Smooth muscle cell of trachea (primary cell): ENCODE measurements at places on chromosomes 13 and 19. TPM values are rescaled to one million over a fixed set of nuclear protein-coding genes. Genes with fewer than 3 reads are reported as not detected.

The SHISA2 gene
- total RNA-seq: under 0.01 TPM in 2 replicates

The KCNJ14 gene
- total RNA-seq: 0.29 and 1.2 TPM in 2 replicates

The LGALS14 gene
- total RNA-seq: not detected in 2 replicates

The NALCN gene
- total RNA-seq: 0.87 and 1.8 TPM in 2 replicates

The GRIN2D gene
- total RNA-seq: 0.33 and 0.58 TPM in 2 replicates

The C19orf18 gene
- total RNA-seq: 0.17 TPM in 1 of 2 replicates, not detected in the other

The COMMD6 gene
- 40.9 and 41.5 TPM in 2 replicates for total RNA-seq

The DMKN gene
- total RNA-seq: 6.4 and 13.6 TPM in 2 replicates

The MEX3D gene
- total RNA-seq: 30.5 and 80.6 TPM in 2 replicates

The NLRP11 gene
- total RNA-seq: under 0.01 TPM in 1 of 2 replicates, not detected in the other

The SLC6A16 gene
- 0.66 TPM in 1 of 2 replicates, not detected in the other for total RNA-seq

The RANBP3 gene
- 52.1 and 76.6 TPM in 2 replicates for total RNA-seq

The MAB21L1 gene
- 2.6 and 4.7 TPM in 2 replicates for total RNA-seq

The BRCA2 gene
- 0.99 and 16.3 TPM in 2 replicates for total RNA-seq

The OR10H1 gene
- under 0.01 TPM in 1 of 2 replicates, not detected in the other for total RNA-seq

The MYH14 gene
- not detected in 2 replicates for total RNA-seq

The KLK4 gene
- not detected in 2 replicates for total RNA-seq

The BRSK1 gene
- 4.0 and 5.2 TPM in 2 replicates for total RNA-seq

The CEACAM19 gene
- 1.2 and 2.6 TPM in 2 replicates for total RNA-seq

The CACNG7 gene
- total RNA-seq: 0.44 and 2.6 TPM in 2 replicates

The PRSS57 gene
- 0.17 TPM in 1 of 2 replicates, not detected in the other for total RNA-seq

The PRTN3 gene
- not detected in 2 replicates for total RNA-seq

The NUDT19 gene
- total RNA-seq: 5.2 and 8.3 TPM in 2 replicates

The TBC1D4 gene
- 14.7 and 16.7 TPM in 2 replicates for total RNA-seq

The DPF1 gene
- 1.3 and 2.2 TPM in 2 replicates for total RNA-seq

The CYSLTR2 gene
- total RNA-seq: not detected in 2 replicates

The CFAP97D2 gene
- not detected in 2 replicates for total RNA-seq

The CYP2F1 gene
- total RNA-seq: not detected in 2 replicates

The RDH8 gene
- total RNA-seq: not detected in 2 replicates

The CLIP3 gene
- 19.3 and 30.8 TPM in 2 replicates for total RNA-seq

The TMEM59L gene
- total RNA-seq: 0.29 and 4.6 TPM in 2 replicates

The URAD gene
- not detected in 2 replicates for total RNA-seq

The TTYH1 gene
- total RNA-seq: not detected in 2 replicates

The GFY gene
- not detected in 2 replicates for total RNA-seq

The PSPN gene
- total RNA-seq: 1.2 and 1.7 TPM in 2 replicates

The CRLF1 gene
- total RNA-seq: 9.5 and 28.8 TPM in 2 replicates

The CERS1 gene
- total RNA-seq: 0.29 and 2.5 TPM in 2 replicates

The PBX4 gene
- 1.2 and 1.6 TPM in 2 replicates for total RNA-seq

The SYCN gene
- not detected in 2 replicates for total RNA-seq

The LRRC63 gene
- 0.17 and 0.29 TPM in 2 replicates for total RNA-seq

The ANGPTL4 gene
- 3.9 and 6.9 TPM in 2 replicates for total RNA-seq

The ZC3H4 gene
- 15.9 and 18.9 TPM in 2 replicates for total RNA-seq

The C3 gene
- 3.1 and 42.7 TPM in 2 replicates for total RNA-seq

The CLDND2 gene
- not detected in 2 replicates for total RNA-seq

The ZNF610 gene
- total RNA-seq: 2.9 and 4.3 TPM in 2 replicates

The CGB5 gene
- total RNA-seq: not detected in 2 replicates

The HIF3A gene
- total RNA-seq: 4.8 and 7.6 TPM in 2 replicates

The PSG6 gene
- total RNA-seq: 1.0 TPM in 1 of 2 replicates, not detected in the other

The CAMSAP3 gene
- under 0.01 TPM in 1 of 2 replicates, not detected in the other for total RNA-seq

The HPN gene
- total RNA-seq: not detected in 2 replicates

The GPR4 gene
- total RNA-seq: 0.17 and 0.73 TPM in 2 replicates

The PRODH2 gene
- total RNA-seq: not detected in 2 replicates

The C19orf38 gene
- 0.58 and 1.7 TPM in 2 replicates for total RNA-seq

The AP1M2 gene
- total RNA-seq: not detected in 2 replicates

The SERTM1 gene
- not detected in 2 replicates for total RNA-seq
